HFFc6 (cell line): ENCODE measurements at places on chromosomes 3 and 15. TPM values are rescaled to one million over a fixed set of nuclear protein-coding genes. Genes with fewer than 3 reads are reported as not detected.

Gene ACKR4
- 1.1 to 7.7 TPM (median 1.6 TPM) in 3 replicates for total RNA-seq

- no peaks in the 10 kb centered on the region for H3K36me3 ChIP-seq
- H3K4me3 ChIP-seq, result no peak overlapping the region
- no peaks in the 10 kb centered on the region; the same call in 1 of the 2 replicates for H3K27me3 ChIP-seq
- peaks cover 2% of the 10 kb centered on the region; the same call in 1 of the 2 replicates for H3K4me1 ChIP-seq
- H3K27ac ChIP-seq, result no peak overlapping the region
- no peak for DNase-seq
These were observed 37.1 kb downstream of the TMEM158 start for GRCh38 chr3:45188719-45189659.

Gene SLC22A13
- 0.20 and 0.39 TPM in 2 replicates for total RNA-seq

GRCh38 chr3:186413615-186414415 lies 51.8 kb upstream of the DGKG start:
- peak overlapping the region; percentile 84 for H3K4me3 ChIP-seq
- peak overlapping the region; percentile 86; the same call in 1 of the 2 replicates for H3K27ac ChIP-seq
- no peaks in the 10 kb centered on the region for H3K36me3 ChIP-seq

DNA sequence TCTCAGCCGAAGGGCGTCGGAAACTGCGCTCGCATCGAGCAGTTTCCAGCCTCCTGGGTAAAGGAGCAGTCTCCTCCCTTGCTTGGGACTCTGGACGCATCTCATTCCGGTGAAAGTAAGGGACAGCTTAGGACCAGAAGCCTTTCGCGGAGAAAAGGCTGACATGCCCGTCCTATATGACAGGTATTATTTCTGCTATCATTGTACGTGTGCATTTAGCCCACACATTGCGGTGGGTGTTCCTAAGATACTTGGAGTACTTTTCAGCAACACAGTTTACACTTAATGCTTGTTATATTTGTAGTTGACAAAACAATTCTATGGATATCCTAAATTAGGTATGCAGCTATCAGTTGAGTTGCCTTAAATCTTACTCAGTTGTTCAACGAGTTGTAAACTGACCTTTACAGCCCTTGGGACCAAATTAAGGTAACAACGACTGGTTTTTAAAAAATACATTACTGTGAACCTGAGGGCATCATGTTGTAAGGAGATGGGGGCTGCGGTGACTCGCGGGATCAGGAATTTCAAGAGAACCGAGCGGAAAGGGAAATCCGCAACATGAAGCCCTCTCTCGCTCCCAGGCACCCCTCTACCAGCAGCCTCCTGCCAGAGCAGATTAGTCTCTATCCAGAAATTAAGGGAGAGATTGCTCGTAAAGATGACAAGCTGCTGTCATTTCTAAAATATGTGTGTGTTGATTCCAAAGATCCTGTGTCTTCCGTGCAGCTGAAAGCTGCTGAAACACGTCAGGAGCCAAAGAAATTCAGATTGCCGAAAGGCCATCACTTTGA lies 632 bp upstream of the COPS2 start:
- peaks cover 28% of the 10 kb centered on the region for H3K36me3 ChIP-seq
- peaks cover 52% of the 10 kb centered on the region for H3K4me1 ChIP-seq
- peak; percentile 25 for DNase-seq
- peak overlapping the region; percentile 100 for H3K4me3 ChIP-seq

DNA sequence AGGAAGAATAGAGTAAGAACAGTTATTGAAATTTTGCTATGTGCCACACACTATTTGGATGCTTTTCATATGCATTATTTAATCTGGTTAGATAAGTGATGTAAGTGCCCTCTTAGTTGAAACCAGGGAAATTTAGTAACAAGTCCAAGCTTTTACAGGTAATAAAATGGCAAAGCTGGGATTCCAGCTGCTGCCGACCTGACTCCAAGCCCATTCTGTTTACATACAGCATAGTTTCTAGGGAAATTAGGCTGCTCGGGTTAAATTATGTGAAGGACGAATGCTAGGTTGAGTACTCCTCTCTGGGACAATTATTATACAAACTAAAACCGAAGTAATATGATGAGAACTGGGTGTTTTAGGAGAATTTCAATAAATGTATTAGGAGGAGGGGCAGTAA lies 38.7 kb upstream of the FAH start:
- H3K4me3 ChIP-seq, result no peak overlapping the region
- H3K36me3 ChIP-seq, result peaks cover 7% of the 10 kb centered on the region; the same call in 1 of the 2 replicates
- H3K27me3 ChIP-seq, result no peaks in the 10 kb centered on the region
- DNase-seq, result no peak
- H3K27ac ChIP-seq, result no peak overlapping the region

- H3K27ac ChIP-seq, result peak overlapping the region; percentile 96
- DNase-seq, result peak; percentile 93
- H3K4me1 ChIP-seq, result peaks cover 30% of the 10 kb centered on the region
- peaks cover 58% of the 10 kb centered on the region for H3K36me3 ChIP-seq
- H3K4me3 ChIP-seq, result peak overlapping the region; percentile 75
These were observed 23.4 kb downstream of the WHAMM start for GRCh38 chr15:82832601-82833361.

- peaks cover 27% of the 10 kb centered on the region for H3K4me1 ChIP-seq
- H3K36me3 ChIP-seq, result peaks cover 24% of the 10 kb centered on the region
- H3K4me3 ChIP-seq, result peak overlapping the region; percentile 90
- peak overlapping the region; percentile 96 for H3K27ac ChIP-seq
These were observed 1.1 kb downstream of the RCCD1 start for GRCh38 chr15:90955624-90956273.

GRCh38 chr15:57703387-57703786 lies 3.1 kb upstream of the POLR2M start:
- peaks cover 10% of the 10 kb centered on the region for H3K27me3 ChIP-seq
- no peaks in the 10 kb centered on the region for H3K36me3 ChIP-seq
- peaks cover 32% of the 10 kb centered on the region for H3K4me1 ChIP-seq
- H3K27ac ChIP-seq, result no peak overlapping the region
- DNase-seq, result peak; percentile 28
- H3K4me3 ChIP-seq, result no peak overlapping the region

DNA sequence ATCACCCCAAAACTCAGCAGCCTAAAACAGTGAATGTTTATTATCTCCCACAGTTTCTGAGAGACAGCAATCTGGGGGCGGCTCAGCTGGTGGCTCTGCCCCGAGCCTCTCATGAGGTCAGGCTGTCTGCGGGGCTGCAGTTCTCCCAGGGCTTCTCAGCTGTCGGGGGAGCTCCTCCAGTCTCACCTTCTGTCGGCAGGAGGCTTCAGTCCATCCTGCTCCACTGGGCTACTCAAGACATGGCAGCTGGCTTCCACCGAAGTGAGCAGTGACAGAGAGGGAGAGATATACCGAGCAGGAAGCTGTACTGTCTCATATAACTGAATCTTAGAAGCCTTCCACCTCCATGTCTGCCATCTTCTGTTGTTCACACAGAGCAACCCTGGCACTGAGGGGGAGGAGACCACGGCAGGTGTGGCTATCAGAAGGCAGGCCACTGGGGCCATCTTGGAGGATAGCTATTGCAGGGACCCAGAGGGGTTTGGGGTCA lies 72.8 kb upstream of the ITGA11 start:
- no peak for DNase-seq
- no peak overlapping the region for H3K27ac ChIP-seq
- H3K4me1 ChIP-seq, result peaks cover 17% of the 10 kb centered on the region; the same call in 1 of the 2 replicates
- H3K4me3 ChIP-seq, result peak overlapping the region; percentile 20; the same call in 1 of the 2 replicates
- H3K27me3 ChIP-seq, result peaks cover 26% of the 10 kb centered on the region

Gene SEMA3F
- total RNA-seq, result 22.7 to 35.6 TPM (median 30.5 TPM) in 3 replicates

- H3K4me3 ChIP-seq, result no peak overlapping the region
- H3K27me3 ChIP-seq, result no peaks in the 10 kb centered on the region
- no peaks in the 10 kb centered on the region for H3K36me3 ChIP-seq
- DNase-seq, result no peak
- H3K4me1 ChIP-seq, result no peaks in the 10 kb centered on the region
These were observed 37.5 kb downstream of the SERPINI1 start for GRCh38 chr3:167772992-167773391.

Gene ATP13A5
- total RNA-seq, result not detected in 3 replicates
